ENCODE measurements at places on chromosomes 4 and X.

DNA sequence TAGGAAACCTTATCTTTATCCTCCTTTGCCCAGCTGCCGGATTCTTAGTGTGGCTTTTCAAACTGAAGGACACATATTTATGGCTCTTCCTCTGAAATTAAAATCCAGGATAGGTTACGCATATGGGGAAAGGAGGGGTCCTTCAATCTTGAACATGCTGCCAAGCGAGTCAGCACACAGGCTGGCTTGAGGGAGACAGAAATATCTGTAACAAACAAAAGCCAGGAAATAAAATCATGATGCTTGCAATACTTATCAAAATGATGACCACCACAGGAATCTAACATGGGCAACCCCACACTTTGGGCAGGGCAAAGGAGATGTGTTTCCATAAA, 196.4 kb upstream of the LDB2 start:
- no peak for DNase-seq

DNA sequence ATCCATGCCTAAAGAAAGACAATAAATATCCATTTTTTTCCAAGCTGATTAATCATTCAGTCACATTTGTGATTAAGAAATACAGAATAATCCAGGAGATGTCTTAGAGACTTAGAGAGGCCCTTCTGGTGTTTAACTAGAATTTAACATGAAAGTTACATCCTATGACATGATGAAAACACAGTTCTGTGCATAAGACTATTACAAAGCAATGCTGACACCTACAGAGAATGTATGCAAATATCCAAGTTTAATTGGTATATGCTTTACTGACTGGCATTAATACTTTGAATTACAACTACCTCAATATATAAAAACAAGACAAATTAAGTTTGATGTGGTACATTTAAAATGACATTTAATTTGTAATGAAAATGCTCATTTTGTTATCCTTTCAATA, 17.8 kb upstream of the TLL1 start:
- no peak for DNase-seq

DNA sequence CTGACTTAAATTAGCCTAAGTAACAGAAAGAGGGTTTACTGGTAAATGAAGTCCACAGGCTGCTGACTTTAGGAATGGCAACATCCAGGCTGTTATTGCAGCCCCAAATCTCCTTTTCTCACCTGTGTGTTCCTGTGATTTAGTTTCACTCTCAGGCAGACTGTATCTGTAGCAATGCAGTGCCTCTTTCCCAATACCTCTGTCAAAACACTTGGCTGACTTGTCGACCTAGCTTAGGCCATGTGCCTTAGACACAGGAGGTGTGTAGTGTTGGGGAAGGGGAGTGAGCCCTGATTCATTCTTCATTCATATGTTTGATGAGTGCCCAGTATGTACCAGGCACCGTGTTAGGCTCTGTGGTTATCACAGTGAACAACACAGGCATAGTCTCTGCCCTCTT, 46.9 kb downstream of the JADE3 start:
- no peak for DNase-seq

DNA sequence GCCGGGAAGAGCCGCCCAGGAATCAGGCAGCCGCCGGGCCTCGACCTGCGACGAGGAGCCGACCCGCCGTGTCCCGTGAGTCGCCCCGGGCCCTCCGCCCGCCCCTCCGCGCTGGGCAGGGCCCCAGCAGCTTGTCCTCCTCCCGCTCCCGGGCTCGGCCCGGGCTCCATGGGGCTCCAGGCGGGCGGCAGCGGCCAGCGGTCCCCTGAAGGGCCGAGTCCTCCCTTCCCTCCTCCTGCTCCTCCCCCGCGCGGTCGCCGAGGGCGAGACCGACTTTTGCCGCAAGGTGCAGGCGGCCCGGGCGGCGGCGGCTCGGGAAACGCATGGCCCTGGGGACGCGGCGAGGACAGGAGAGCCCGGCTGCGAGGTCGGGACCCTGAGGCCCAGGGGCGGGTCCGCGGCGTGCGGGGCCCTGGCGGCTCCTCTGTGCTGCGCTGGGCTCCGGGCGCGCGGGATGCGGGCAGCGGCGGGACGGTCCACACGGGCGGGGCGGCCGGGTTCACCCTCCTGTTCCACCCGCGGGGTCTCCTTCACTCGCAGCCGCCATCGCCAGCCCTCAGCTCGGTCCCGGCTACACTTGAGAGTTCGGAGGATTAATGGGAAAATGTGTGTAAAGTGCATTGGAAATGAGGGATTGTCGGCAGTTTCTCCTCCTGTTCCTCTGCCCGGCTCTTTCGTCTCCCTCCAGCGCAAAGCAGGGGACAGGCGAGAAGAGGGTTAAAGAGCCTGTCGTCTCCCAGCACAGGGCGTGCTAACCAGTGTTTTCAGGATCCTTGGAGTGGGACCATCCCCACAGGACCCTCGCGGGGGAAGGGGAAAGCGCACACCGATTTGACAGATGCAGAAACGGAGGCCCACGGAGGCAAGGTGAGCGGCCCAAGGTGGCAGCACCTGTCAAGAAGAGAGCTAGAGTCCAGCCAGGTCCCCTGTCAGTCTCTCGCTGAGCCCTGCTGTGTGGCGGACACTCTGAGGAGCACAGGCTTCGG, 16.6 kb upstream of the ZNF718 start:
- DNase-seq: no peak

- DNase-seq: no peak
Observed at GRCh38 chr4:132982151-132982550, 166.9 kb upstream of the PCDH10 start.

- DNase-seq: no peak
Observed at GRCh38 chr4:31714238-31714637, 994.1 kb downstream of the PCDH7 start.

DNA sequence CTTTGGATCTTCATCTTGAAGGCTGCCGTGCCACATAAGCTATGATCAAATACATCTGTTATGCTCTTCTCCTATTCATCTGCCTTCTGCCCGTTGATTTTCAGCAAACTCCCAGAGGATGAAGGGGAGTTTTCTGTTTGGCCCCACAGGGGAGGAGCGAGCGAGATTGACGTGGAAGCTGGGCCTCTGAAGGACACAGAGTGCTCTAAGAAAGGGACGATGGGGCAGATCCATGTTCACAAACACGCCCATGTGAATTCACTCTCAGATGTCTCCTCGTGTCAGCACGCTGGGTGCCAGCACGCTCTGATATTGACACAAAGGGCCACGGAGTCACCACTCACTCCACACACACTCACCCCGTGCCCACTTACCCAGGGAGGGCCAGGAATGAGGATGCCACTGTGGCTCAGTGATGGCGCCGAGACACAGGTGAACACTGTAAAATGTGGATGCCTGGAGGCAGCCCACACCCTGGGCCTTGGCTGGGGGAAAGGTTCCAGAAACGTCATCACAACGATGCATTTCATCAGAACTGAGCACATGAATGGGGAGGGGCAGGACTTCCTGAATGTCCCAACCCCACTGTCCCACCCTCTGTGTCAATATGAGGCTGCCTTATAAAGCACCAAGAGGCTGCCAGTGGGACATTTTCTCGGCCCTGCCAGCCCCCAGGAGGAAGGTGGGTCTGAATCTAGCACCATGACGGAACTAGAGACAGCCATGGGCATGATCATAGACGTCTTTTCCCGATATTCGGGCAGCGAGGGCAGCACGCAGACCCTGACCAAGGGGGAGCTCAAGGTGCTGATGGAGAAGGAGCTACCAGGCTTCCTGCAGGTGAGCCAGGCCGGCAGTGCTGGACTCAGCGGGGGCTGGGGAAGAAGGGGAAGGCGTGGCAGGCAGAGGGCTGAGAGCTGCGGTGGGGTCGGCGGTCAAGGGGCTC, at the start of gene S100P:
S100P (plus strand) TSS at position 648 of the 946 bp plus-strand sequence; CDS start at position 703, 55 bp downstream.
- DNase-seq: no peak

- DNase-seq: no peak
Observed at GRCh38 chr4:87930629-87931028, 44.9 kb upstream of the SPP1 start.

GRCh38 chr4:118849867-118850487, 14.1 kb upstream of the SEC24D start:
- DNase-seq: no peak

GRCh38 chr4:38231626-38232025, 271.4 kb downstream of the PTTG2 start:
- no peak for DNase-seq

GRCh38 chr4:26069218-26069617, 155.2 kb downstream of the SMIM20 start:
- no peak for DNase-seq

DNA sequence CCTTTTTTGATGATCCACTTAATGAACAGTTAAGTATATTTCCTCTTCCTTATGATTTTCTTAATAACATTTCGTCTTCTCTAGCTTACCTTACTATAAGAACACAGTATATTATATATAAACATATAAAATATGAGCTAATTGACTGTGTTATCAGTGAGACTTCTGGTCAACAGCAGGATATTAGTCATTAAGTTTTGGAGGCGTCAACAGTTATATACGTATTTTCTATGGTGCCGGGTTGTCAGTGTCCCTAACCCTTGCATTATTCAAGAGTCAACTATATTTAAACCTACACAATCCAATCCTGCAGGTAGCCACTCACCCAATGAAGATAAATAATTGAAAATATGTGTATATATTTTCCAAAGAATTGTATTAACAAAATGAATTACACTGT, 88.0 kb downstream of the NR3C2 start:
- DNase-seq: no peak

DNA sequence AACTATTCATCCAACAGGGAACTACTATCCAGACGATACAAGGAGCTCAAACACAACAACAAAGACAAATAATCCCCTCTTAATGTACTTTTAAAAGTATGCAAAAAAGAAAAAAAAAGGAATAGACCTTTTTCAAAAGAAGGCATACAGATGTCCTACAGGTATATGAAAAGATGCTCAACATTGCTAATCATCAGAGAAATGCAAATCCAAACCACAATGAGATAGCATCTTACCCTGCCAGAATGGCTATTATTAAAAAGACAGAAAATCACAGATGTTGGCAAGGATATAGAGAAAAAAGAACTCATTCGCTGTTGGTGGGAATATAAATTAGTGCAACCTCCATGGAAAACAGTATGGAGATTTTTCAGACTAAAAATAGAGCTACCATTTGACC, 67.1 kb upstream of the ENPP6 start:
- no peak for DNase-seq

- DNase-seq: no peak
Observed at GRCh38 chr4:69811166-69811565, 48.8 kb downstream of the SULT1E1 start.

DNA sequence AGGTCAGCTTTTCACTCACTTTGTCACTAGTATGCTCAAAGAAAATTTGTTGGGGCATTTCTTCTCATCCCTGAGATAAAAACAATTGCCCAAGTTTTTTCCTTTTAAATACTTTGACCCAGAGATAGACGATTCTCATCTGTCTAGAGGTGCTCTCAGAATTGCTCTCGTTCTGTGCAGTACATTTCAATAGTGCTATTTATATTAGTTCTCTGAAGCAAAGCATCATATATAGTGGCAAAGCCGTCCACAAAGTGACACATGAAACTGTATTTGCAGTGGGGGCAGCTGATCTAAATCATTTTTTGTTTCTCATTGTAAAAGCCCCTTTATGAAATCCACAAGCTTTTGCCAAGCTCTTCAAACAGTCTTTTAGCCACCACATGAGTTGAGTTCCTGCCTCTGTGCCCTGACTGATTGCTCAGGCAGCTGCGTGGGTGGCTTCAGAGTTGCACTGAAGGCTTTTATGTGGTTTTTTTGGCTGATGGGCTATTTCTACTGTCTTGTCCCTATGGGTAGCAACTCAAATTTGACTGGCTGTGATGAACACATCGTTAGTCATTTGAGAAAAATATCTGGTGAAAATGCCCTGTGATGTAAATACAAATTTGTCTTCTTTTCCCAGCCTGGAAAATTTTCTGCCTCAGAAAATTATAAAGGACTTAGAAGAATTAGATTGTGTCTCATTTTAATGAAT, 119.1 kb upstream of the OTUD4 start:
- no peak for DNase-seq

DNA sequence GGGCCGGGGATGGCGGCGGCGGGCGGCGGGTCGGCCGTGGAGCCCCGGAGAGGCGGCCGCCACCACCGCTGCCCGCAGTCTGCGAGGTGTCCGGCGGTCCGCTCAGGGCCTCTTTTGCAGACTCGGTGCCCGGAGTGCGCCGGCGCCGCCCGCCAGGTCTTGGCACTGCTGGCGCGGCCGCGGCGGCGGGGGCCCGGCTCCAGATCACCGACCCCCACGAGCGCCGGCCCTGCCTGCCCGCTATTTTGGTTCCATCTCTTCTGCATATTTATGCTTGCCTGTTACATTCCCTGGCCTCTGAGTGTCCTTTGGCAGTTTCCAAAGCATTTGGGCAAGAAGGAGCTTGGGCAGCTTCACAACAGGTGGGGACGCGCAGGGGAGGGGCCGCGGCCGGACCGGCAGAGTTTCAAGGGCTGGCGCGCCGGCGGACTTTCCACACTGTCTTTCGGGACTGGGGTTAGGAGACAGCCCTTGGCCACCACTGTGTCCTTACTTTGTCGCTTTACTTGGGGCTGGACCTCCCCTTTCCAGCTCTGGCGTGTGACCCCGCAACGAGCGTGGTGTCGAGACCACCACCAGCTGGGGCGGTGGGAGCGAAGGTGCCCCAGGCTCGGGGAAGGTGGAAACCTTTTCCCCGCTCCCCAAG, 668 bp upstream of the TAPT1 start:
- no peak for DNase-seq

GRCh38 chr4:139209470-139210063, 32.5 kb upstream of the ELF2 start:
- no peak for DNase-seq

DNA sequence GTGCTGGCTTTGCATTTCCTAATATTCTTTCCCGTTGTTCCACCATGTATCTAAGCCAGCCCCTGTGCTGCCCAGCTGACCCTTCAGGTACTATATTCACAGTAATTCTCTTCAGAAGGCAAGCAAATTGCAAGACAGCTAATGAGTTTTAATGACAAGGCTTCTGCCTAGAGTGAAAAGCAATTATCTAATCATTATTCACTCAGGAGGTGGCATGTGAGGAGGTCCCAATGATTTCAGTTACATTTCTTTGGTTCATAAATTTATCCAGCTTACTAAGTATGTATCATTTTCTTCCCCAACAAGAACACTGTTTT, 123.0 kb downstream of the RASGEF1B start:
- DNase-seq: no peak

DNA sequence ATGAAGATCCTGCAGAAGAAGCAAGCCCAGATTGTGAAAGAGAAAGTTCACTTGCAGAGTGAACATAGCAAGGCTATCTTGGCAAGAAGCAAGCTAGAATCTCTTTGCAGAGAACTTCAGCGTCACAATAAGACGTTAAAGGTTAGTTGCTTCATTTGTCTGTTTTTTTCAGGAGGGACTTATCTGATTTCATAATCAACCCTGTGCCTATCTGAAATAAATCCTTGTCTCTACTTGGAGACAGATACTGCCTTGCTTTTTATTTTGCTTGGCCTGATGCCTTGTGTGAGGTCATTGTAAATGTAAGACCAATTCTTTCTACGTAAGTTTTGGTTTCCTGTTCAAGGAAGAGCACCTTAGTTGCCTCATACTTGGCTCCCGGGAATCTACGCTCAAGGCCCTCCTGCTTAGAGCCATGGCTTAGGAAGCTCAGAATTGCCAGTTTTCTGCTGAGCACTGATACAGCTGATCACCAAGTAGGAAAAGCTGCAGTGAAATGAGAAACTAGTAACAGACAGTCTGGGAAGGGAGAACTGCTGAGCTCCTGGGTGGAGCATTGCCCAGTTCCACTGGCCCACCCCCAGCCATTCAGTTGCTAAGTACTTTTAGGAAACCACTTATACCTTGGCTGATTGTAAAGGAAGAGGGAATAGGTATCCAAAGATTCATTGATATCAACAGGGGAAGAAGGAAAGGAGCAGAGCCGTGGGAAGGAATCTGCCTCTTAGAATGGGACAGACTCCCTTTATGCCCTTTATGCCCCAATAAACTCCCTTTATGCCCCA, 41.8 kb downstream of the RBBP7 start:
- no peak for DNase-seq

GRCh38 chr4:123286903-123287466, 109.6 kb upstream of the SPRY1 start:
- DNase-seq: no peak

All from DMS79 (cell line).